ENCODE measurements at places on chromosomes 1 and 21.

DNA sequence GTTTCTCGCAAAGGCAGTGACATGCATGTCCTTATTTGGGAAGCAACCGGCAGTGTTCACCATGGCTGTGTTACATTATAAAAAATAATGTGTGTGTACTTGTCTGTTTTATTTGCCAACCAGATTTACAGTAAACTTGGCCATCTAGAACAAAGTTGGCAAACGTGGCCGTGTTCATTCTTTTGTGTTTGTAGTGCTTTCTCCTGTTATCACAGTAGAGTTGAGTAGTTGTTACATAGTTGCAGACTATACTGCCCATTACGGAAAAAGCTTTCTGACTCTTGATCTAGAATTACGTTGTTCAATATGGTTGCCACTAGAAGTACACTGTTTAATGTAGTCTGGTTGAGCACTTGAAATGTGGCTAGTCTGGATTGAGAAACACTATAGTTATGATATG, 19.4 kb downstream of the SOAT1 start:
- DNase-seq, result no peak

DNA sequence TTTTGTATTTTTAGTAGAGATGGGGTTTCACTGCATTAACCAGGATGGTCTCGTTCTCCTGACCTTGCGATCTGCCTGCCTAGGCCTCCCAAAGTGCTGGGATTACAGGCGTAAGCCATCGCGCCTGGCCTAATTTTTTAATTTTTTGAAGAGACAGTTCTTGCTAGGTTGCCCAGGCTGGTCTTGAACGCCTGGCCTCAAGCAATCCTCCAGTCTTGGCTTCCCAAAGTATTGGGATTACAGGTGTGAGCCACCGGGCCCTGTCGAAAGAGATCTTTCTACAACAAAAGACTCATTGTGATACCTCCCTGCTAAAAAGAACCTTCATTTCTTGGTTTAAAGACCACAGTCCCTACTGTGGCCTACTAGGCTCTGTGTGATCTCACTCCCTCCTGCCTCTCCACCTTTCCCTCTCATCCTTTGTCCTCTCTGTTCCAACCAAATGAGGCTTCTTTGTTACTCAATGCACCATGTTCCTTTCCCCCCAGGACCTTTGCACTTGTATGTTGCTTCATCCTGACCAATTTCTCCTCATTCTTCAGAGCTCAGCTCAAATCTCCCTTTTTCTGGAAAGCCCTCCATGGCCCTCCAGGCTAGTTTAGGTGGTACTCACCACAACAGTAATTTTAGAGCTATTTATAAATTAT, 1.5 kb upstream of the GPX7 start:
- DNase-seq, result no peak

- no peak for DNase-seq
These were observed 537.5 kb downstream of the LTN1 start for GRCh38 chr21:28455253-28455600.

DNA sequence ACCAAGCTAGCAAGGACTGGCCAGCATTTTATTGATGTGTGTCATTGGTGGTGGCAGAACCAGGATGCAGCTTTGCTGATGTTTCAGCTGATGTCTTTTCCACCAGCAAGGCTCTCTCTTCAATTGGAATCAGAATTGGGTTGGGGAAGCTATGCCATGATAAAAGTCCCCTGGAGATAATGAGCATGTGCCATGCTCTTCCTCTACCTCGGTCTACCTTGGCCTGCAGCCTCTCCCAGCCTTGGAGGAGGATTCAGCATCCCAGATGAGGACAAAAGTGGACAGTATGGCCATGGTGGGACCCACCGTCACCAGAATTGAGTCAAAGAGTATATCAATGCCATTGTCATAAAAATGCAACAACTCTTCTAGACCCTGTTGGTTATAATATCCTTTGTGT, 8.6 kb downstream of the AVPR1B start:
- no peak for DNase-seq

DNA sequence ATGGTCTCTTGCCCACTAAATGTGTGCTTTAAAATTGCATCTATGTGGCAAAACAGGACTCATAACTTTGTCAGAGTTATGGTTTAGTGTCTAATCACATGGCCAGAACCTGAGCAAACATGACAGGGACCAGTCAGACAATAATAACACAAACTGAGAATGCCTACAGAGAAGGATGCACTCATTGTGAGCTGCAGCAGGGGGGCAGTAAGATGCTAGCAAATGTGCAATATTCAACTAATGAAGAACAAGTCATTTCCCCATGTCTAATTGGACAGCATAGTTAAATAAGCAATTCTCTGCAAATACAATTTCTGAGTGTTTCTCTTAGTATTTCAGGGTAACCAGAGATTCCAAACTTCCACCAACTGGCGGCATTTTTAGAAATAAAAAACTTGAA, 30.8 kb downstream of the SPAG17 start:
- no peak for DNase-seq

GRCh38 chr1:67489643-67490042, 59.4 kb upstream of the SERBP1 start:
- DNase-seq, result no peak

DNA sequence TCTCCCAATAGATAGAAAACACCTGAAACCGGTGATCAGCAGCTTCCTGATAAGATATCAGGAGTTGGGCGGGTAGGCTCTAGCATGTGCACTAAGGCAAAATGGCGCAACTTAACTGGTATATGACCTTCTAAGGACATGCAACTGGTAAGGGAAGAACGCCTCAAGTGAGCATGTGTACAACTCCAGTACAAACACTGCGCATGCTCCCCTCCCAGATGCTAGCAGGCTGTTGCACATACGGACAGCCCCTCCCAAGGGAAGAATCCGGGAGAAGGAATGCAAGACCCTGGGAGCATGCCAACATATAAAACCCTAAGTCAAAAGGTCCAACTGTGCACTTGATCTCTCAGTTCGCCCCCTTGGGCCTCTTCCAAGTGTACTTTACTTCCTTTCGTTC, 110.8 kb downstream of the TSEN15 start:
- no peak for DNase-seq

- no peak for DNase-seq
These were observed 53.2 kb upstream of the SOD1 start for GRCh38 chr21:31606081-31606874.

Measured in cerebellar nuclear complex (tissue), 1 donor.